Adrenal gland (tissue), 19 donors: ENCODE measurements at places on chromosomes 4 and X. TPM values are rescaled to one million over a fixed set of nuclear protein-coding genes. Genes with fewer than 3 reads are reported as not detected.

FAM236B gene
- polyA plus RNA-seq = not detected

GRCh38 chr4:158290912-158291311 is 80.6 kb downstream of the TMEM144 start:
- DNase-seq = no peak

- DNase-seq = peak; percentile 13
These were observed 5.2 kb downstream of the TLR3 start for GRCh38 chr4:186074189-186074588.

- no peak for DNase-seq
These were observed 68.5 kb upstream of the FSTL5 start for GRCh38 chr4:162232349-162232748.

DNA sequence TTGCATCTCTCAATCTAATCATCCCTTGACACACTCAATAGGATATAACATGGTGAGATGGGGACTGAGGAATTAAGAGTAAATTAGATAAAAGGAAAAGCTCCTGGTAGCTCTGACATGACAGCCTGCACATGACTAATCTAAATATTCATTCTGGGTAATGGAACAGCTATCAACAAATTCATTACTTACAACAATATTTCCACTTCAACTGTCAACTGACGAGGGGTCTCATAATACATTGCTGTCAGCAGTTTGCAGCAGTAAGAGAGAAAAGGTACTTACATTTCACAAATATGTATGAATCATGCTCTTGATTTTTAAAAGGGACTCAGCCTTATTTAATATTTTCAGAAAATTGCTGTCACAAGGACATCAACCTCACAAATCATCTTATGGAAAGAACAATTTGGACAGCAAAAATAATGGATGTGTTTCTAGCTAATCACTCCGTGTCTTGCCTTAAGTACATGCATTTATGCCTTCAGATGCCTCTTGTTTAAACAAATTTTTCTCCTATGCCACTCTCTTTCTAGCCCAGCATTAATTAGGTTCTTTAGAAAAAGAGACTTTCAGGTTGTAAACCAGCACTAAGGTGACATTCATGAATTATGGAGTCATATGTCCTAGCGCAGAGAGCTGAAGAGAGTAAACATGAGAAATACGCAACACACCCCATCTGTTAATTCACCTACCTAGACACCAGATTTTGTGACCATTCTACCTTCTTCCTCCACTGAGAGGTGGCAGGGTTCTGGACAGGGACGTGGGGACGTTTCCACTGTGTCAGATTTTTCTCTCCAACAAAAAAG is 99.6 kb upstream of the TMEM150C start:
- DNase-seq = no peak
